ENCODE measurements at places on chromosomes 3 and 15.

DNA sequence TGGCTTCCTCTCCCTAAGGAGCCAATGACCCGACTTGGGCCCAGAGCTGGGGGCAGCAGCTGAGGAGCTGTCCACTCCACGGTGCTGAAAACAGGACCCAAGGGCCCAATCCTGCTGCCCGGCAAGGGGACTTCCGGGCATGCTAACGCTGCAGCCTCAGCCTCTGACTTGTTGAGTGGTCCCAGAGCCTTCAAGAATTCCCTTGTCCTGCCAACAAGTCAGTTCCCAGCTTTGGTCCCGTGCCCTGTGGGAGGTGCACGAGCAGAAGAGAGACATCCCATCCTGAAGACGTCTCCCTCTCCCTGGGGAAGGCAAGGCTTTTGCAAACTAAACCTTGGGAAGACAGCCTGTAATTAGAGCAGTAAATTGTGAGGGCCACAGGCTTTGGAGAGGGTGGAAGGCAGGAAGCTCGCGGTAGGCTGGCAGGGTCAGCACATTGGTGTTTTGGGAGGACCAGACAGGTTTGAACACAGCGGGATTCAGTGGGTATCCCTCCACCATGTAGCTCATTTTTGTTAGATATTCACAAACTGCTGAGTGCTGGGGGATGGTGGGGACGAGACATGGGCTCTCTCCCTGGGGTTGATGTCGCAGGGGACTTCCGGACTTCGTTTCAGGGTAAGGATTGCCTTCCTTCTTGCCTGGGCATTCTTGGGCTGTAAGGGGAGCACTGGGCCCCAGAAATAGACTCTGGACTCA is 29.8 kb upstream of the PRR23E start:
- DNase-seq, result peak; percentile 42

- DNase-seq, result no peak
Measured at GRCh38 chr3:76307556-76307955, 522.2 kb upstream of the ZNF717 start.

- no peak for DNase-seq
Measured at GRCh38 chr15:77839456-77839855, 206.7 kb upstream of the LINGO1 start.

DNA sequence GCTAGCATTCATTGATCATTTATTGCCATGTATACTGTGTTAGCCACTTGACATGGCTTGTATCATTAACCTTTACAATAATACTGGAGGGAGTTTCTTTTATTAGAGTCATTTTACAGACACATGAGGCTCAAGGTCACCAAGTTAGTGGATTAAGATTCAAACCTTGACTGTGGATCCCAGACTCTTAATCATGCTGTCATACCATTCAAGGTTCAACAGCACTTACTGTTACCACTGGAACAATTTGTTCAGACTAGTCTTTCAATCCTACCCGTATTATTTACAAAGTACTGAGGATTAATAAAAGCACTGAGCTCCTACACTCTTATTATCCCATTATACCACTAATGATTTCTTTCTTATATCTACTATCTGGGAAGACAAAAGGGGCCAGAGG is 1.2 kb downstream of the COX17 start:
- no peak for DNase-seq

- DNase-seq, result no peak
Measured at GRCh38 chr3:179046497-179047353, 24.9 kb downstream of the ZMAT3 start.

DNA sequence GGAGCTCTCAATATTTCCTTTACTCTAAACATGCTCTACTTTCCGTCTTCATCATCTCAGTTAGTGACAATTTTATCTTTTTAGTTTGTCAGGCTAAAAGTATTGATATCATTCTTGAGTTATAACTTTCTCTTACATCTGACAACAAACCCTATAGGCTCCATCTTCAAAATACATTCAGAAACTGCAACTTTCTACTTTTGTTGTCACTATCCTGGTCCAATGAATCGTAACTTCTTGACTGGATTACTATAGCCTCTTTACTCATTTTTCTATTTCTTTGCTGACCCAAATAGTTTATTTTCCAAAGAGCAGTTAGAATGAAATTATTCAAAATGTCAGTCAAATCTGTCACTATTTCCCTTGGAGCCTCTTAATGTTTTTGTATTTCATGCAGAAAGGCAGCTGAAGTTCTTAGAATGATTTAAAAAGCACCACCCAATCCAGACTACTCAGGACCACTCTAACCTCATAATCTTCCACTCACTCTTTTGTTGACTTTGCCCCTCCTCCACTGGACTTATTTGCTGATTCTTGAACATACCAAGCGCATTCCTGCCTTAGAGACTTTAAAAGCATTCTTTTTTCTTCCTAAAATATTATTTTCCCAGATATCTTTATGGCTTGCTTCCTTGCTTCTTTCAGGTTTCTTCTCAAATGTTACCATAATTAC is 119.9 kb upstream of the CBLB start:
- no peak for DNase-seq

- no peak for DNase-seq
Measured at GRCh38 chr3:18124501-18124900, 300.6 kb downstream of the SATB1 start.

DNA sequence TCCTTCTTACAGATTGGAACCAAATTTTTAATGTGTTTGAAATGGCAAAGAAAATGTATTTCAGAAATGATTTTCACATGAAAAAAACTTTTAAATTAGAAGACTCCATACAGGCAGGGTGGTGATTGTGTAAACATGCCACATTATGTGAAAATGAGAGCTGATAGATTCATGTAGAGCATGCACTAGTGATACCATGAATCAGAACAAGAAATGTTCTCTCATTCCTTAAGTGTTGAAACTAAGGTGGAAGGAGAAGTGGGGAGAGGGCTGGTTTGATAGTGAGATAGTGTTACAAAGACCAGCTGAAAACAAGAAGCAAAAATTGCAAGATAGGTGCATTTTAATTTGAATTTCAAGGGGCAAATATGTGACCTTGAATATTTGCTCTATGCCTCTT is 100.3 kb downstream of the CCNL1 start:
- DNase-seq, result no peak

DNA sequence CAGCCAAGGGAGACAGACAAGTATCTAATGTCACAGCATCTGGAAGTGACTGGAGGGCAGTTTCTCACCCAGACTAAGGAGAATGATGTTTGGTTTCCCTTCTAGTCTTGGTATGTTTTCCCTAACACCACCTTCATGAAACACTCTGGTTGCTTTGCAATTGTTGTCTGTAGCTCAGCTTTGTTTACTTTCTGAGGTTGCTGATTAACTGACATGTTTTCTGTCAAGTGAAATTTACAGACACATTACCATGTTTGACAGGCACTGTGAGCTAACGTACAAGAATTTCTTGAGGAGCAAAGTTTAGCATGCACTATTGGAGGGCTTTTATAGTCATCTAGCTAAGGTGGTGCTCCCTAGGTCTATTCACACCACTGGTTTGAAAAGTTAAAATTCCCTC is 131.6 kb upstream of the NECTIN3 start:
- no peak for DNase-seq

GRCh38 chr3:14389166-14389606 is 13.2 kb upstream of the SLC6A6 start:
- no peak for DNase-seq

- no peak for DNase-seq
Measured at GRCh38 chr15:57079931-57080620, 161.6 kb downstream of the TCF12 start.

GRCh38 chr3:62882676-62883200 is 7.5 kb upstream of the CADPS start:
- DNase-seq, result no peak

GRCh38 chr15:67064607-67065530 is 533 bp upstream of the SMAD3 start:
- DNase-seq, result peak; percentile 66

DNA sequence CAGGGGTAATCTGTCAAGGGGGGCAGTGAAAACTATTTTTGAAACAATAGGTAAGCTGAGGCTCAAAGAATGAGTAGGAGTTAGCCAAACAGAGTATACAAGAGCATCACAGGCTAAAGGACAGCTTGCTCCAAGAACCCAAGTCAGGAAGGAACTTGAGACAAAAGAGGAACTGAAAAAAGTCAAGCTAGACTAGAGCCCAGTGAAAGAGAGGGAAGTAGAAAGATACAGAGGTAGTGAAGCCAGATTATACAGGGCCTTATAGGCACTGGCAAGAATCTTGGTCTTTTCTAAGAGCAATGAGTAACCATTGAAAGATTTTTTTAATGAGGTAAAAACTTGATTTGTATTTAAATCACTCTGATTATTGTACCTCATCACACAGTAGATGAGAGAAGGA is 69.9 kb downstream of the FILIP1L start:
- DNase-seq, result no peak

DNA sequence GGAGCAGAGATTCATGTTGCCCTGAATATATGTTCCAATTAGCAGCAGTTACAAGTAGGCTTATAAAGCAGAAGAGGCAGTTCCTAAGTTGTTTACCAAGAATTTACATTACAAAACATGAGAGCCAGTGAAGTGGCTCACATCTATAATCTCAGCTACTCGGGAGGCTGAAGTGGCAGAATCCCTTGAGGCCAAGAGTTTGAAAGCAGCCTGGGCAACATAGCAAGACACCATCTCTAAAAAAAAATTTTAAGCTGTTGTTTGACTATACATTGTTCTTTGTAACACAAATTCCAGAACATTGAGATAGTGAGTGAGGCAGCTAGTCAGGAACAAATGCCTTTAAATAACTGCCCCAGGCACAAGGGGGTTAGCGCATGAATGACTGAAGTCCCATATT is 10.3 kb upstream of the ZMAT3 start:
- DNase-seq, result no peak

DNA sequence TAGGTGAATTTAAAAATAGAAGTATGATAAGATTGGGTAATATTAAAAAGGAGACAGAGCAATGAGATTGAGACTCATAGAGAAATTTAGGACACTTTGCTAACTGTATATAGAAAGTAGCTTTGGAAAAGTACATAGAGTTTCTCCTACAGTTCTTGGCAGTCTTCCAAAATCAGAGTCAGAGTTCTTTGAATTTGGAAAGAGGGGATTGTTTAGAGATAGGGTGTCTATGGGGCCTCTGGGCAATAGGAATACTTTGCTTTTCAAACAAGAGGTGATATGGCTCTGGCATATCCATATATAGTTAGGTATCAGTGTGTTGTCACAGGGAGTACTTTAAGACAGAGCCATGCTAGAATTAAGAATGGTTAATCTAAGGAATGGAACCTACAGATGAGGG is 477.1 kb upstream of the KCNMB2 start:
- DNase-seq, result no peak

GRCh38 chr15:52251144-52251860 is 44.3 kb downstream of the MYO5C start:
- DNase-seq, result no peak

DNA sequence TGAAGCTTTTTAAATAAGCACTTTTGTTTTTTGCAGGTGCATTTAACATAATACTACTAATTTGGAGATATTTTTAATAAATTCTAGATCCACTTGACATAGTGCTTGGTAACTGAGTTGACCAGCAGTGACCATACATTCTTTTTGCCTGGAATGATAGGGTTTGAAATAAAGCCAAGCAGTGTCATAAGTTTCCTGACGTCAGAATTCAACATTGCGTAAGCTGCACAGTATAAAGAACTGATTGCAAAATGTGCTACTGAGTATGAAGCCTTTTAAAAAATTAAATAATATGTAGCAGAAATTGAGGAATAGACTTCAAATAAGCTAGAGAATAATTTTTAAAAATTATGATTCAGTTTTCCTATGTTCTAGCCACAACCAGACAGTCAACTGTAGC is 454.6 kb upstream of the ARPP21 start:
- no peak for DNase-seq

- no peak for DNase-seq
Measured at GRCh38 chr3:30813734-30814133, 80.7 kb downstream of the GADL1 start.

DNA sequence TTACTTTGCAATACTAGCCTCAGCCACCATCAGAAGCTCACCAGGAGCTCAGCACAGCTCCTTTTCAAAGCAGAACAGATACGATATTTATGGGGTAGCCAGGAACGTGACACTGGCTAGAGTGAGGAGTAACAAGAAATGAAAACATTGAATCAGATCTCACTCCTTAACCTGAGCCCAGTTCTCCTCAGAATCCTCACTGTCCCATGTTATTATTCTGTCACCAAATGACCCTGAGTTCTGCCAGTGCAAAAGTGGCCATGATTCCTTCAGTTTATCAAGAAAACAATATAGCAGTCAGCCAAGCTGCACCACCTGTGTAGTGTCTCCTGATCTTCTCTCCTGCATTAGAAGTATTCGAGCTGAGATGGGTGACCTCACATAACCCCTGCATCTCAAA is 956.7 kb downstream of the TUSC7 start:
- no peak for DNase-seq

DNA sequence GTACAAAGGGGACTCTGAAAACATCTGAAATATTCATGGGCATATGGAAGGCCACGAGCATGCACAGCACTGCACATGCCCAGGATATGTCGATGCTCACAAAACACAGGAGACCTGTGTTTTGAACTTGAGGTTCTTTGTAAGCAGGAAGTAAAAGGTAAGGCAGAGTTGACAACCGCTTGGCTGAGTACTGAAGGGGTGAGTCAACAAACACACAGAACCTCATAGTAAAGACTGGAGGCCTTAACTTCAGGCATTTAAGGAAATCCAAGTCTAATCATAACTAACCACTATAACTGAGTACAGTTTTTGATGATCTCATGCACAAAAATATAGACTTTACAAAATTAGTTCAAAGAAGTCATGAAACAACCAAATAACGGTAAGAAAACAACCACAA is 80.6 kb downstream of the MYO9A start:
- no peak for DNase-seq

- DNase-seq, result no peak
Measured at GRCh38 chr3:13042127-13042701, 31.0 kb downstream of the IQSEC1 start.

- DNase-seq, result no peak
Measured at GRCh38 chr15:48899793-48900192, 21.9 kb downstream of the EID1 start.

- no peak for DNase-seq
Measured at GRCh38 chr3:56758539-56758981, 43.2 kb downstream of the ARHGEF3 start.

DNA sequence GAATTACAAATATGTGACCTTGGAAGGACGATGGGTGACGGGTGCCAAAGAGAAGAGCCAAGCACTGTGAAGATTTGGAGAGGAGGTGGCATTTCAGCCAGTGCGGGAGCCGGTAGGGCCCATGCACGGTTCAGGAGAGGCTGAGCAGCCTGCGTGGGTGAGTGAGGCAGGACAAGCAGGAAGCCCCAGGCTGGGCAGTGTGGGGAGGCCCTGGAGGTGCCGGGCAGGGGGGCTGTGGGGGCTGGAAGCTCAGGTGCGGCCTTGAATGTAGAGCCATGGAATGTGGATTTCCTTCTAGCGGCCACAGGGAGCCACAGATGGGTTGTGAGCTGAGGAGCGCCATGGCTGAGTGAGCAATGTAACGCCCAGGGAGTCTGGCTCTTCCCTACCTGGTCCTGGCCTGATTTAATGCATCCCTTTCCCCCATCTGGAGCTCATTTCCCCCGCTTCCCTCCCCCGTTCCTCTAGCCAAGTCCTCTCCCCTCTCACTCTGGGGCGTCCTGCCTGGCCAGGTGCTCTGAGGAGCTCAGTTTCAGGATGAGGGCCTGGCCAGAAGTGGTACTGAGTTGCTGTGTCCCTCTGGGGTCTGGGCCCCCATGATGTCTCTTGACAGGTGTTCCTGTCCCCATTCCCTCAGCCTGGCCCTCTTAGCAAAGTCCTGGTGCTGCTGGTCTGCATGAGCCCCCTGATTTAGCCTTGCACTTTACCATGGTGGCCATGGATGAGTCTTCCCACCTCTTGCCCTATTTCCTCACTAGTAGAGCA is 41.8 kb upstream of the IQSEC1 start:
- DNase-seq, result no peak
